ENCODE measurements at places on chromosomes 5 and 9.

DNA sequence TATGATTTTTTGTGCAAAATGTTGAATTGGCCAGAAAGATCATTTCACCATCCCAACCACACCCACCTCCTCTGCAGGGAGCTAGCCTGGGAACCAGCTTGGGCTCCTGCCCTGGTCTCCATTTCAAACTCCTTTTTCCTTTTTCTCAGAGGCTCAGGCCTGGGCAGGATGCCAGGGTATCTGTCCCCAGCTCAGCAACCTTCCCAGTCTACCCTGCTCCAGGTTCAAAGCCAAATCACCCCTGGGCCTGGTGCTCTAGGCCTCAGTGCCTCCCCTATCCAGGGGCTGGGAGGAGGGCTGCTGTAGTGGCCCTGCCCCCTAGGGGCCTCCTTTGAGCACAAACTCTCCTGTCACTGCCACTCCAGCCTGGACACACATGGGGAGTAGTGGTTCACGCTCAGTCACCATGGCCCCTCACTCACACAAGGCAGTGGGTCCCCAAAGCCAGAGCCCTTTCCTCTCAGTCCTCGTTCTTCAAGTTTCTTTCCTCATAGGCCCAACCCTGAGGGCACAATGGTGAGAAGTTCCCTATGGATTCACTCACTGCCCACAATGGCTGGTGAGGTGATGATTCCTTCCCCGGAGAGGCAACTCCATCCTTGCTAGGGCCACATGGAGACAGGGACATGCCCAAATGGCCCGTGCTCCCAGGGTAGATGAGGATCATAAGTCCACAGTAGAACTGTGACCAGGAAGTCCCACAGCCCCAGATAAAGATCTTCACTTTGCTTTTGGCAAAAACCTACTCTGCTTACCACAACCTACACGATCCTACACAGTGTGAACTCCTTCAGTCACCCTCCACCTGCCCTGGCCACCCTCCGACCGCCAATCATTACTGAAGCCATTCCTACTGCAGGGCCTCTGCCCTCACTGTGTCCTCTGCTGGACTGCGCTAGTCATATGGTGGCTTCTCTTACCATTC is 1.6 kb upstream of the ST6GALNAC4 start:
- no peak for DNase-seq

GRCh38 chr9:129146441-129146941 is 31.6 kb downstream of the IER5L start:
- DNase-seq, result peak; percentile 89

DNA sequence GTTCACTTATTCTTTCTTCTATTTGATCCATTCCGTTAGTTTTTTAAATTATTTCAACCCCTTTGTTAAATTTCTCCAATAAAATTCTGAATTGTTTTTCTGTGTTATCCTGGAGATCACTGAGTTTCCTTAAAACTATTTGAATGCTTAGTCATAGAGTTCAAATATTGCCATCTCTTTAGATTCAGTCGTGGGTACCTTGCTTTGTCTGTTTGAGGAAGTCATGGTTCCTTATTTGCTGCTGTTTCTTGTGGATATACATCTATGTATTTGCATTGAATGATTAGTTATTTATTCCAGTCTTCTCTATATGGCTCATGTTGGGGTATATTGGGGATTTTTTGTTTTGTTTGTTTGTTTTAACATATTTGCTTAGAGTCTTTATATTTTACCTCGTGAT is 80.6 kb downstream of the HINT1 start:
- no peak for DNase-seq

- DNase-seq, result no peak
These were observed 98.4 kb upstream of the DMRT1 start for GRCh38 chr9:742914-743589.

GRCh38 chr5:54249210-54250028 is 61.0 kb downstream of the ARL15 start:
- DNase-seq, result peak; percentile 59

DNA sequence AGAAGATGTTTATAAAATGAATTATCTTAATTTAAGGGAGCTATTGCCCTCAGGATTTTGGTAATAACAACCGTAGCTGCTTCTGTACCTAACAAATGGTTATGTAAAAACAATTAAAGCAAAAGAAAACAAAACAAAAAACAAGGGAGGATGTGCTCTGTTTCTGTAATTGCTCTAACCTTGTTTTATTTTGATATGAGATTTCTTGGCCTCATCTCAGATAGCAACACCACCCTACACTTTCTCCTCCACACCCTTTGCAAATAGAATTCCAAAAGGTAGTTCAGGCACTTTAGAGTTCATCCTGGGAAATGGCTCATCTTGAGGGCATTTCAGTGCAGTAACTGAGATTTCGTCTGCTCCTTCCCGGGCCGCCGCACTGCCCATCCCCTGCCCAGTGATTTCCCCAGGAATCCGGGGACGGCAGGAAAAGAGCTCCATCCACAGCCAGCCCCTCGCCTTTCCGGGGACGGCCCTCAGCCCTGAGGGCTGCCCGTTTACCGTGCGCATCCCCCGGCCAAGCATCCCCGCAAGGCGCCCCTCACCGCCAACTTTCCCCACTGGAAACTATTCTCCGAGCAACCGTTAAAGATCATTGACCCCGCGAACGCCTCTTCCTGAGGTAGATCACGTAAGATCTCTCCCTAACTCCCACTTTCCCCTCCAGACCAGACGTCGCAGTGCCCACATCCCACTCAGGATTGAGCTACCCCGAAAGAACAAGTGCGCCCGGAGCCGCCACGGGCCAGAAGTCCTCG is 1.2 kb downstream of the FNBP1 start:
- DNase-seq, result peak; percentile 13

DNA sequence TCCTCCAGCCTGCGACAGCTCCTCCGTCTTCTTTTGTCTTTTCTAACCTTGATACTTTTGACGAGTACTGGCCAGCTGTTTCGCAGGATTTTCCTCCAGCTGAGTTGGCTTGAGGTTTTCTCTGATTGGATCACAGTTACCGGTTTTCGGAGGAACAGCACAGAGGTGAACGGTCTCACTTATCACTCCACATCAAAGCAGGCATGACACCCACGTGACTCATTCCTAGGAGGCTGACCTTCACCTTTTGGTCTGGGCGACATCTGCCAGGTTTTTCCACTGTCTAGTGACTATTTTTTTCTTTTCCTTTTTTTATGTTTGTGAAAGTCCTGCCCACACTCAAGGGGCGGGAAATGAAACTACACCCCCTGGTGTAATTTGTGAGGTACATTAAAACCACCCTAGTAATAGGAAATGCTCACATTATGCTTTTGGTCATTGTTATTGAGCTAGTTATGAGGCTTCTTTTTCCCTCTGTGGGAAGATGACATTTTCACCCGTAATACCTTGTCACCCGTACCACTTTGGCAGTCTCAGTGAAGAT is 319.2 kb downstream of the GADD45G start:
- DNase-seq, result no peak

DNA sequence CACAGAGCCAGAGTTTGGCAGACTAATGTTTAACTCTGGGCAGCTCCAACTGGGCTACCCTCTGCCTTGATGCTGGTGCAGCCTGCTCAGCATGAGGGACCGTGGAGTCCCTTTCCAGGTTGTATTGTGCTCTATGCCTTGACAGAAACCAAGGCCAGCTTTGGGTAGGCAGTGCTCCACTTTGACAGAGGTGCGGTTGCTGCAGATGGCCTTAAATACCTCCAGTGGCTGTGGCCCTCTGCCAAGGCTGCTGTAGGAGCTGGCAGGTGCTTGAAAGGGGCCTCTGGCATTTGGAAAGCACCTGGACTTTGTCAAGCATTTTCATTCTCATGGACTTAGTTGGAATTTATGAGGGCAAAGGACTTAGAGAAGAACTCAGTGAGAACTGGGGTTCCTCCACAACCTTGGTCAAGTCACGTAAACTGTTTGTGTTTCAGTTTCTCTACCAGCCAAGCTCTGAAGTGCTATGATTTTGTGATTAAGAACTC is 249.7 kb upstream of the ZNF462 start:
- no peak for DNase-seq

GRCh38 chr5:179192891-179193470 is 132.8 kb downstream of the ZNF354C start:
- DNase-seq, result no peak

GRCh38 chr5:161332343-161332742 is 214.2 kb downstream of the GABRB2 start:
- no peak for DNase-seq

GRCh38 chr9:69485466-69485865 is 160.5 kb downstream of the ENTREP1 start:
- no peak for DNase-seq

DNA sequence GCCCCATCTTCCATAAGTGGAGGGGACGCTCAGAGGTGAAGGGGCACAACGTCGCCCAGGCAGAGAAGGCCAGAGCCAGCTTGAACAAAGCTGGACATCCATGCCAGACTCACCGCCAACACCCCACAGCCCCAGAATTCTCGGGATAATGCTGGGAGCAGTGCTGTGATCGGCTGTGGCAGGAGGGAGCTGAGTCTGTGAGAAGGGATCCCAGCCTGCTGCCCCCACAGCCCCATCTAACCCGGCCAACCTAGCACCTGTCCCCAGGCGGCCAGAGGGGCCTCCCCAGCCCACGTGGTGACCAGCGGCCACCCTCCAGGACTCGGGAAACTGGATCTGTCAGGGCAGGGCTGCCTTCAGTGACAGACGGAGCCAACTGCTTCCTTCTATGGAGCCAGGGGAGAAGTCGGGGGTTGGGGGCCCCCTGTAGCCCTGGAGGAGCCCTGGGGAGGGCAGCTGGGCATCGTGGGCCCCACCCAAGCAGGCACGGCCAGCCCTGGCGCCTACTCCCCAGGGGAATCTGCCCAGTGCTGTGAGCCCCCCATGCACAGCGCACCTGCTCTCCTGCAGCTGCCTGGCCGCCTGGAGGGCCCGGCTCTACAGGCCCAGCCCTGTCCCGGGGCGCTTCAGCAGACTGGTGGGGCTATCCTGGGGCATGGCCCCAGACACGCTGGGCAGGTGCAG is 6.0 kb downstream of the BRD3 start:
- DNase-seq, result no peak

DNA sequence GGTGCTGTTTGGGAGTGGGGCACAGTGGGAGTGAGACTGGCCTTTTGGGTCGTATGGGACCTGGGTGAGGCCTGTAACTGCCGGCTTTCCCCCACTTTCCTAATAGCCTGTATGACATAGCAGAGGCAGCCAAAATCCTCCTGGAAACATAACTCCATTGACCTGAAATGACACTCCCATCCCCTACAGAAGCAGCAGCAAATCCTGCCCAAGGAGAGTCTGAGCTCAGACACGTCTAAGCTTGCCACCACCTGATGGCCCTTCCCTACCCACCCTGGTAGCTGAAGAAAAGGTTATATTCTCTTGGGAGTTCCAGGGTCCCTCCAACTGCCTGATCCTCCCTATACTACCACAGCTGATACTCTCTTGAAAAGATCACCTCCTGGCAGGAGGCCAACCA is 179.8 kb upstream of the ARRDC3 start:
- DNase-seq, result no peak

DNA sequence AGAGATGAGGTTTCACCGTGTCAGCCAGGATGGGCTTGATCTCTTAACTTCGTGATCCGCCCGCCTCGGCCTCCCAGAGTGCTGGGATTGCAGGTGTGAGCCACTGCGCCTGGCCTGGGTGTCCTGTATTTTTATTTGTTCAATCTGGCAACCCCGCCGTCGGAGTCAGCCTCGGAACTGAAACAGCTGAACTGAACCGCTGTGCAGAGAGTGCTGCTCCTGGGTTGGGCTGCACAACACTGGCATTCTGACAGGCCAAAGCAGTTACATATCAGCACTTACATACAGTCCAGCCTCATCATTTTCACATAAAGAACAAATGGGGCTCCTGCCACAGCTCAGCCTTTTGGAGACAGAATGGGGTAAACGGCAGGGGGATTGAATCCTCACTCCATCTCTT is 185.6 kb downstream of the C9orf50 start:
- no peak for DNase-seq

- no peak for DNase-seq
These were observed 641.8 kb downstream of the EFNA5 start for GRCh38 chr5:107028938-107029337.

GRCh38 chr5:63286724-63287123 is 675.5 kb downstream of the HTR1A start:
- DNase-seq, result no peak

DNA sequence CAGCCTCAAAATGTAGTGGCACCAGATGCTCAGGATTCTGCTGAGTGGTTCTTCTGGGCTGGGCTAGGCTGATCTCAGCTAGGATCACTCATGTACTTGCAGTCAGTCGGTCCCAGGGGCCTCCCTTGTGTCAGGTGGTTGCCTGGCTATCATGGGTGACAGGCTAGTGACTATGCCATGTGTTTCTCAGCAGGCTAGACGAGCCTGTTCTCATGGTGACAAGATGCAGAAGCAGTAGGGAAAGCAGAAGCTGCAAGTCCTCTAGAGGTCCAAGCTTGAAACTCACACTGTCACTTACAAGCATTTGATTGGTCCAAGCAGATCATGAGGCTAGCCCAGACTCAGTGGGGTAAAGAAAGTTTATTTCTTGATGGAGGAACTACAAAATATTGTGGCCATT is 15.2 kb upstream of the KCNMB1 start:
- no peak for DNase-seq

- peak; percentile 66 for DNase-seq
These were observed 55.2 kb downstream of the SLC1A3 start for GRCh38 chr5:36661456-36662220.

DNA sequence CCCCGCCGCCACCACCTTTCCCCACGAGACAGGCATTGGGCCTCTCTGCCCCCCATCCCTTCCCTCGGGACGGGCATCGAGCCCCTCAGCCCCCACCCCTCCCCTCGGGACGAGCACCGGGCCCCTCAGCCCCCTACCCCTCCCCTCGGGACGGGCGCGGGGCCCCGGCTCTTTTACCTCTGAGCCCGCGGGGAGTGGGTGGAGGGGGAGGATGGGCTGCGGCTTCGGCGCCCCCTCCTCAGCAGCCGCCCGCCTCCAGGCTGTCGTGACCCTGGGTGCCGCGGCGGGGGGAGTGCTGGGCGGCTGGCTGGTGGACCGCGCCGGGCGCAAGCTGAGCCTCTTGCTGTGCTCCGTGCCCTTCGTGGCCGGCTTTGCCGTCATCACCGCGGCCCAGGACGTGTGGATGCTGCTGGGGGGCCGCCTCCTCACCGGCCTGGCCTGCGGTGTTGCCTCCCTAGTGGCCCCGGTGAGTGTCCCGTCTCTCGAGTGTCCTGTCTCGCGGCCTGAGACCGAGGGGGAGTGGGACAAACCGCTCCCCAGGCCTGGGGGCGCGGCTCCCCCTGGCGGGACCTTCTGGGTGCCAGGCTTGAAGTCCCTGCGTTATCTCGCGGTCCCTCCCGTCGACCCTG is 791 bp downstream of the SLC2A8 start:
- peak; percentile 9 for DNase-seq
